ENCODE measurements at places on chromosomes 2 and 18.

DNA sequence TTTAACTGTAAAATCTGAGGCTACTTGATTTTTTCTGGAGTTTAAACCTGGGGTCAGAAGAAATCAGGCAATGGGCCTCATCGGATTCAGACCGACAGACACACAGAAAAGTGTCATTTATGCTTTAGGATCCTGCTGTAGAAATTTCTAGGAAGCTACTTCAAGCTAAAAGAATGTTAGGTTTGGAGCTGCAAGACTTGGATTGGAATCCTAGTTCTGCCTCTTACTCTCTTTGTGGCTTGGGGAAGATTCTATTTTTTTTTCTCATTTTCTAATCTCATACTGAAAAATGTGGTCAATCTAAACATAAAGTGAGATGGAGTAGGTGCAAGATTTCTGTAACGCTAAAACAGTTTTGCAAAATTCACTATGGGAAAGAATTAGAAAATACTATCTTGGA is 48.8 kb upstream of the KCNE4 start:
- no peak for DNase-seq

GRCh38 chr2:206430452-206430851 is 12.9 kb upstream of the ADAM23 start:
- no peak for DNase-seq

DNA sequence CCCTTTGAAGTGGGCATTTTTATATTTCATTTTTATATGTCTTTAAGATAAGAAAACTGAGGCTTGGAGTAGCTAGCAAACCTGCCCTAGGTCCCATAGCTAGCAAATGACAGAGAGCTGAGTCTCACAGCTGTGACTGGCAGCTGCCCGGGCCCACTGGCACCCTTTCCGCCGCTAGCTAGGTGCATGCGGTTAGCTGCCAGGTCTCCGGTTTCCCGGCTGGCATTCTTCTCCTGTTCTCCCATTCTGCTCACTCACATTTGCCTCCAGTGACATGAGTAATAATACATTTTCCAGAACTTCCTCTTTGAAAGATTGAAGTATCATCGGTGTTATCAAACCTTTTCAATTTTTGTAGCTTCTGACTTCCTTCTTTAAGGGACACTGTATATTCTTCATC is 38.7 kb downstream of the MTCL1 start:
- DNase-seq, result no peak

GRCh38 chr2:182416191-182416590 is 10.6 kb downstream of the PDE1A start:
- no peak for DNase-seq

GRCh38 chr2:10026940-10027569 is 16.3 kb upstream of the KLF11 start:
- DNase-seq, result no peak

- DNase-seq, result no peak
These were observed 101.9 kb downstream of the CDH20 start for GRCh38 chr18:61435064-61435652.

DNA sequence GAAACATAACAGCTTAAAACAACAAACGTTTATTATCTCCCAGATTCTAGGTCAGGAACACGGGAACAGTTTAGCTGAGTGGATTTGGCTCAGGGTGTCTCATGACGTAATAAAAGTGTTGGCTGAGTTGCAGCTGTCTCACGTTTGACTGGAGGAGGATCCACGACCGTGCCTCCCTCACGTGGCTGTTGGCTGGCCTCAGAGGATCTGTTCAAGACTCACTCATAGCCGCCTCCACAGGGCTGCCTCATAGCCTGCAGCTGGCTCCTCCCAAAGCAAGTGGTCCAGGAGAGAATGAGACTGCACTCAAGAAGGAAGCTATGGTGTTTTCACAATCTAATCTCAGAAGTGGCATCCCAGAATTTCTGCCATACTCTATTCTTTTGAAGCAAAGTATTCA is 167.1 kb downstream of the RPRM start:
- no peak for DNase-seq

GRCh38 chr18:3872641-3873040 is 422.7 kb downstream of the TGIF1 start:
- no peak for DNase-seq

GRCh38 chr2:145750612-145751011 is 1230.7 kb upstream of the ZEB2 start:
- no peak for DNase-seq

GRCh38 chr18:24869285-24869684 is 408.8 kb downstream of the HRH4 start:
- DNase-seq, result no peak

DNA sequence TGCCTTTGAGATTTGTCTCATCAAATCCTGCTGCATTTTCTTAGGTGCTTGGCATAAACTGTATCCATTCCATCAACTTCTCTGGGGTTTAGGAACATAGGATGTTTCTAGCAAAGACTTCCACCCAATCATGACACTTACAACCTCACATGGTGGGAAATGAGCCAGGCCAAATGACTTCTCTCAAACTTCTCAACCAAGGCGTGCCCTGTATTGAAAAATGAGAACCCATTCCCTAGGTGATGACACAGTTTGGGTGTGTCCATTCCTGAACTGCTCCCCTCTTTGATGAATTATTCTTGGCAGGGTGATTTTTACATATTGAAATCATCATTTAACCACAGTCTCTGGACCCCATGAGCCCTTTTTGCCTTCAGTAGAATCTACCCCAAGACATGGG is 161.1 kb downstream of the EN1 start:
- DNase-seq, result no peak

DNA sequence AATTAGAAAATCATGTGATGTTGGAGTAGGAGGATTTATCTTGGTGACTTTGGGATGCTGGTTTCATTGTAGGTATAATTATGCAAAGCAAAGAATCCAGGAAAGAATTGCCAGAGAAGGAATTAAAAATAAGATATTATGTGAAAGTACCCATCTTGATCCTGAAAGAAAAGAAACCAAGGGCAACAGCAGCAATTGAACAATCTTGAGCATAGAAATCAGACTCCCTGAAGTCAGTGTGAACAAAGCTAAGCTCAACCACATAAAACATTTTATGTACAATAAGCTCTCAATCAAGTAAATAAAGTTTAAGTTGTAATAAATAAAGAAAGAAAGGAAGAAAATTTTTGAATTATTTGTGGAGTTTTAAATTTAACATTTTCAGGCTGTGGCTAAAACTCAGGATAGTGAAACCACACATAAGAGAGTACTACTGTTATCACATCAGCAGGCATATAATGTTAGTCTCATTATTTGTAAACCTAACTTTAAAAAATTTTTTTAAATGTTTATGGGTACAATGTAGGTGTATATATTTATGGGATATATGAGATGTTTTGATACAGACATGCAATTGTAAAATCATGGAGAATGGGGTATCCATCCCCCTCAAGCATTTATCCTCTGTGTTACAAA is 32.8 kb upstream of the GPR55 start:
- no peak for DNase-seq

GRCh38 chr18:56851774-56852173 is 200.6 kb downstream of the WDR7 start:
- DNase-seq, result no peak

- no peak for DNase-seq
These were observed 35.1 kb downstream of the TMEM18 start for GRCh38 chr2:641872-642815.

GRCh38 chr2:69099541-69099940 is 86.6 kb downstream of the ANTXR1 start:
- DNase-seq, result no peak

DNA sequence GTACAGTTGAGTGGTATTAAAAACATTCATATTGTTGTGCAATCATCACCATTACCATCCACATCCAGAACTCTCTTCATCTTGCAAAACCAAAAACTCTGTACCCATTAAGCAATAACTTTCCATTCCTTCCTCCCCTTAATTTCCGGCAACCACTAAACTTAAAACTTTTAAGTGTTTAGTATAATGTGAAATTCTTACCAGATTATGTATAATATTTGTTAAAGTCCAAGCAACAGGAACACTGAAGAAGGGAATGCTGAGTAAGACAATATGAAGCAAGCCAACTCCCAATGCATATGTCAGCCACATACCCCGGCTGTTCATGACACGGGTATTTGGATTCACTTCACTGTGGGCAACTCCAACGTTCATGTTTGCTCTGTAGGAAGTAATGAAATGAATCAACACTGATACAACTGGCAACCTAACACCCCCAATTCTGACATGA is 1.9 kb downstream of the ORMDL1 start:
- DNase-seq, result no peak

DNA sequence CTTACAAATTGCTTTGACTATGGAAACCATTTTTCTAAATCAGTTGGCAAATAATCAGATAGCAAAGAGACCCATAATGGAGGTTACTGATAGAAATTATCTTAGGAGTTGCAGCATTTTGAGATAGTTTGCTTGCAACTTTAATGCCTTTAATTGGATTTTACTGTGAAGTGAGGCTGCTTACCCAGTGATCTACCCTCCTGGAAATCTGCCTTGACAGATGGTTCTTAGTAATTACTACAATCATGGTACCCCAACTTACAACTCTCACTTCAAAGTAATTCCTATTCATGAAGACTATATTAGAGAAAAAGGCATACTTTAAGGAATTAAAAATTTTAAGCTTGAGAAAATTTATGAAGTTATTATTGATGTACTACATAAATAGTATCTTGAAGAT is 1288.6 kb upstream of the CDH2 start:
- DNase-seq, result no peak

GRCh38 chr18:6810191-6810590 is 80.7 kb downstream of the ARHGAP28 start:
- DNase-seq, result no peak

DNA sequence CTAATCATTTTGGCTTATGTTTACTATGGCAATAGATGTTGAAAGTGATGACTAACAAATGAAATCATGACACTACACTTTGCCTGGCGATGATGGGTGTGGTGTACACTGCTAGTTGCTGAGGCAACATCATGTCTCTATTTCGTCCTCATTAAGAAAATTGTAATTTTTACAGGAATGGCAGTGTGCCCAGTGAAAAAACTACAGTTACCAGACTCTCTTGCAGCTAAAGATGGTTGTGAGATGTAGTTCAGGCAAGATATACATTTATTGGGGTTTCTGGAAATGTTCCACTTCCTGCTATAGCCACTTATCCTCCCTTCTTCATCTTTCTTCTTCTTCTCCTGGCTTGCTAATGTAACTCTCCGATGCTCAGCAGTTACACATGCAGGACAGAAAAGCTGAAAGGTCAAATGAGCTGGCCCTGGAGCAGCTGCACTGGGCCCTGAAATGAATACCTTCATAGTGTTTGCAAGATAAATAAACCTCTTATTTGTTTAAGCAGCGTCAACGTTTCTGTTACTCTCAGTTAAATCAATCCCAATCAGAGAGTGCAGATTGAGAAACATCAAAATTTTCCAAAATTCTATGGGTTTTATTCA is 46.0 kb downstream of the SOCS6 start:
- DNase-seq, result no peak

GRCh38 chr2:158004126-158004764 is 97.4 kb upstream of the UPP2 start:
- no peak for DNase-seq

- no peak for DNase-seq
These were observed 4.0 kb upstream of the TEX51 start for GRCh38 chr2:126894585-126895182.

GRCh38 chr2:172861098-172861497 is 125.5 kb downstream of the RAPGEF4 start:
- no peak for DNase-seq

DNA sequence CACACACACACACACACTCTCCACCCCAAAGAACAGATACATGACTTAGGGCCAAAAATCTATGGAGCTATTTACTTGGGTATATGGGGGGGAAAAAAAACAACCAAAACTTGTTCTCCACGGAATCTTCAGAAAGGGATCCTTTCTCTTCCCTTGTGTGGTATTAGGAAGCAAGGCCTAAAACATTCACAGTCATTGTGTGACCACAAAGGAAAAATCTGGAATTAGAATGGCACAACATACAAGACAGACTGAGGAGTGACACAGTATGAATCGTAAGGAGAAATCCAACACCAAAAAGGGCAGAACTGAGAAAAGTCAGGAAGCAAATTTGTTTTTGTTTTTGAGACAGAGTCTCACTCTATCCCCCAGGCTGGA is 70.3 kb downstream of the ASXL2 start:
- no peak for DNase-seq
